ENCODE measurements at places on chromosomes 2 and 18. TPM values are rescaled to one million over a fixed set of nuclear protein-coding genes. Genes with fewer than 3 reads are reported as not detected.

The BOLL gene
- polyA plus RNA-seq = not detected

The DOK1 gene
- 6.5 TPM for polyA plus RNA-seq

The RFTN2 gene
- polyA plus RNA-seq = 8.1 TPM

The HOXD4 gene
- polyA plus RNA-seq = 11.0 TPM

The RAB17 gene
- 0.38 TPM for polyA plus RNA-seq

The RND3 gene
- 12.8 TPM for polyA plus RNA-seq

The ACOXL gene
- polyA plus RNA-seq = 0.31 TPM

The KCNG3 gene
- polyA plus RNA-seq = 0.20 TPM

The POTEJ gene
- not detected for polyA plus RNA-seq

The REG1B gene
- polyA plus RNA-seq = not detected

The MARCHF7 gene
- 42.7 TPM for polyA plus RNA-seq

The GPR55 gene
- 0.13 TPM for polyA plus RNA-seq

The HOXD11 gene
- polyA plus RNA-seq = 0.07 TPM

The CFAP53 gene
- polyA plus RNA-seq = 0.41 TPM

The COL4A3 gene
- polyA plus RNA-seq = 2.4 TPM

The DCDC2C gene
- 0.42 TPM for polyA plus RNA-seq

The DNAJC5G gene
- 0.83 TPM for polyA plus RNA-seq

The C1GALT1C1L gene
- 1.2 TPM for polyA plus RNA-seq

The PIEZO2 gene
- 7.8 TPM for polyA plus RNA-seq

The UGT1A3 gene
- polyA plus RNA-seq = not detected

The TNS1 gene
- 278 TPM for polyA plus RNA-seq

The KHK gene
- polyA plus RNA-seq = 3.9 TPM

The SERPINB13 gene
- not detected for polyA plus RNA-seq

The NTSR2 gene
- 0.53 TPM for polyA plus RNA-seq

The XDH gene
- not detected for polyA plus RNA-seq

The IL36RN gene
- polyA plus RNA-seq = not detected

The EMX1 gene
- polyA plus RNA-seq = not detected

The CCDC138 gene
- 1.9 TPM for polyA plus RNA-seq

The PLB1 gene
- polyA plus RNA-seq = 2.2 TPM

The LOXL3 gene
- 8.5 TPM for polyA plus RNA-seq

The MFSD2B gene
- not detected for polyA plus RNA-seq

The CRYGC gene
- polyA plus RNA-seq = not detected

The METTL5 gene
- 40.3 TPM for polyA plus RNA-seq

The PLCD4 gene
- polyA plus RNA-seq = 0.21 TPM

The AKAIN1 gene
- not detected for polyA plus RNA-seq

The FZD7 gene
- polyA plus RNA-seq = 34.8 TPM

The IMPA2 gene
- 15.4 TPM for polyA plus RNA-seq

The ECEL1 gene
- 41.9 TPM for polyA plus RNA-seq

The TOGARAM2 gene
- polyA plus RNA-seq = 0.58 TPM

The MZT2A gene
- polyA plus RNA-seq = 7.5 TPM

The CPO gene
- polyA plus RNA-seq = 31.8 TPM

The GREB1L gene
- 7.8 TPM for polyA plus RNA-seq

The LBX2 gene
- not detected for polyA plus RNA-seq

The GYPC gene
- 132 TPM for polyA plus RNA-seq

The FBLN7 gene
- 5.0 TPM for polyA plus RNA-seq

The ANO7 gene
- 2.0 TPM for polyA plus RNA-seq

The HRH4 gene
- polyA plus RNA-seq = 0.06 TPM

The NCL gene
- polyA plus RNA-seq = 266 TPM

The SH2D6 gene
- 0.12 TPM for polyA plus RNA-seq

The IFIH1 gene
- 7.6 TPM for polyA plus RNA-seq

The SLC1A4 gene
- 25.5 TPM for polyA plus RNA-seq

The GNAL gene
- polyA plus RNA-seq = 1.6 TPM
